Suprapubic skin (tissue), 4 donors: ENCODE measurements at places on chromosomes 4 and X. TPM values are rescaled to one million over a fixed set of nuclear protein-coding genes. Genes with fewer than 3 reads are reported as not detected.

The RAP2C gene
- total RNA-seq = 21.7 TPM

The CITED1 gene
- 0.76 TPM for total RNA-seq

The HTN3 gene
- total RNA-seq = not detected

The PAGE4 gene
- total RNA-seq = not detected

The MAP7D2 gene
- 6.3 TPM for total RNA-seq

The PNMA5 gene
- not detected for total RNA-seq

The NAP1L3 gene
- 1.4 TPM for total RNA-seq

The SULT1E1 gene
- 19.6 TPM for total RNA-seq

The DBET gene
- not detected for total RNA-seq

The XK gene
- 1.1 TPM for total RNA-seq

The SEPTIN11 gene
- 27.1 TPM for total RNA-seq

The SPATA18 gene
- 11.5 TPM for total RNA-seq

DNA sequence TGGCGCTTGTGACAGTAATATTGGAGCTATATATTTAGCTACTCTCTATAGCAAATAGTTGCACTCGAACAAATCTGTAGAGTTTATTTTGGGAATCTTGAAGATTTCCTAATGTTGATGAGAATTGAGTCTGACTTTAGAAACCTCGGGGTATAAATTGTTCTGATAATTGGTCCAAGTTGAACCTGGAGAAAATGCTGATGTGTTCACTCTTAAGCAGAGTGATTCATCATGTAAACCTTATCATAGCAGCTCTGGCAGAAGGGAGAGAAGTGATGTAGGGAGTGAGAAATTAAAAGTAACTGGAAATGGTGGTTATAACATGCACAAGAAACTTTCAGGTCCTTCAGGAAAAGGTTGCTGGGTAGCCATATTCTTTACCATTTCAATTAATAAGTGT, 16.4 kb upstream of the SLC4A4 start:
- H3K4me1 ChIP-seq = no peaks in the 10 kb centered on the region
- H3K4me3 ChIP-seq = no peak overlapping the region
- H3K27ac ChIP-seq = no peak overlapping the region
- DNase-seq = no peak
- H3K36me3 ChIP-seq = no peaks in the 10 kb centered on the region
- no peaks in the 10 kb centered on the region for H3K27me3 ChIP-seq

GRCh38 chr4:53752124-53752523, 160.8 kb upstream of the LNX1 start:
- no peak for DNase-seq
- H3K4me3 ChIP-seq = no peak overlapping the region
- no peak overlapping the region for H3K27ac ChIP-seq
- H3K4me1 ChIP-seq = no peaks in the 10 kb centered on the region
- no peaks in the 10 kb centered on the region for H3K27me3 ChIP-seq
- H3K36me3 ChIP-seq = no peaks in the 10 kb centered on the region

DNA sequence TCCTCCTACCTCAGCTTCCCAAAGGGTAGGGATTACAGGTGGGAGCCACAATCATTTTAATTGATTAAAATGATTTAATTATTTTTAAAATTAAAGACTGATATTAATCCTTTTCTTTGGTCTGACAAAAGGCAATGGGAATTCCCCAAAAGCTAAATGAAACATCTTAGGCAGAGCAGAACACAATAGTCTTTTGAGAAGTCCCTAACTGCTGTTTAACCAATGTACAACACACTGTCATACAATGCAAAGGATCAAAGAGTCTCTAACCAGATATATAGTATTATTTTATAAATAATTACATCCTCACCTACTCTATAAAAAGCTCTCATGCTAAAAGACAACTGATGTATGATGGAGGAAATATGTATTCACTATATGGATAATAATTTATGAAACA, 47.0 kb downstream of the THAP9 start:
- no peak overlapping the region for H3K27ac ChIP-seq
- H3K36me3 ChIP-seq = peaks cover 5% of the 10 kb centered on the region
- no peak for DNase-seq
- no peak overlapping the region for H3K4me3 ChIP-seq

DNA sequence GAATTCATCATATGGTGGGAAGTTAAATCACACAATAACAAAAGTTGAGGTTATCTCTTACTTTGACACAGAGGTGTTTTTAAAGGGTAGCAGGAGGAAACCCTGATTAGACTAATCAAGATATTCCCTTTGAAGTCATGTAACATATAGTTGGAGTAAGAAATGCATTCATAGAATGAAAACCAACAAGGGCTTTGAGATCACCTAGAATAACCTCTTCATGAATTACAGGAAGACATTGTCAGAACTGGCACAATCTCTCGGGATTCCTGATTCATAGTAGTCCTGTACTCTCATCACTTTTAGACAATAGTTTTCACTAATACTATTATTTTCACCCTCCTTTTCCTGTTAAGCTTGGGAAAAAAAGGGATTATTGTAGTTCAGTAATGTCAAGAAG, 170.2 kb downstream of the PPP3CA start:
- no peaks in the 10 kb centered on the region for H3K36me3 ChIP-seq
- peaks cover 34% of the 10 kb centered on the region for H3K4me1 ChIP-seq
- no peak for DNase-seq
- no peak overlapping the region for H3K27ac ChIP-seq
- no peak overlapping the region for H3K4me3 ChIP-seq

- no peak for DNase-seq
- H3K4me1 ChIP-seq = peaks cover 10% of the 10 kb centered on the region
- peak overlapping the region; percentile 17 for H3K4me3 ChIP-seq
- no peaks in the 10 kb centered on the region for H3K36me3 ChIP-seq
- H3K27me3 ChIP-seq = no peaks in the 10 kb centered on the region
These were observed 52.9 kb downstream of the CRMP1 start for GRCh38 chr4:5839751-5840674.

GRCh38 chr4:168569931-168570276, 73.1 kb downstream of the PALLD start:
- H3K27ac ChIP-seq = peak overlapping the region; percentile 73
- H3K36me3 ChIP-seq = no peaks in the 10 kb centered on the region
- H3K4me1 ChIP-seq = peaks cover 18% of the 10 kb centered on the region
- H3K4me3 ChIP-seq = peak overlapping the region; percentile 26

DNA sequence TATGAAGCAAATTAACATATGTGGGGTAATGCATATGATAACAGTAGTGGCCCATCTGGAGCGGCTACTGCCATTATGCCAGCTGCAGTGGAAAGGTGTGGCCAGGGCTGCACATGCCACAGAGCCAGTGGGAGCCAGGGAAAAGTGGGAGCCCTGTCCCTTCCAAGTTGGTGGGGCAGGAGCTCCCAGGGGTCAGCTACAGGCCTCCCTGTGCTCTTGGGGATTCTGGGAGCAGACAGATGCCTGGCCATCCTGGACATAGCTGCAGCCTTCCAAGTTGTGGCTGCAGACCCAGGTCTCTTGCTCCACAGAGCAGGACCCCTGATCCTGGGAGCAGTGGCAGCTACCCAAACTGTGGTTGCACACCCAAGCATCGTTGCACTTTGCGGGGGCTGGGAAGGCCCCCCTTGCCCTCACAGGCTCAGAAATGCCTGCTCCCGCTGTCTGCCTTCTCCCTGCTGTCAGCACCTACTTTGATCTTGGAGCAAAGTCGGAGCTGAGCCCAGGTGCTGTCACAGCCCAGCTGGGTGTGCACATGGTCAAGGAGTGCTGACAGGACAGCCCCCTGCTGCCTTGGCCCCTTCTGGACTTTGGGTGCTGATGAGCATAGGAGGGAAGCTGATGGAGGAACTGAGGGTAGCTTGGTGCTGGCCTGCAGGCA, 67.8 kb downstream of the NAA11 start:
- DNase-seq = no peak
- H3K36me3 ChIP-seq = no peaks in the 10 kb centered on the region
- H3K27me3 ChIP-seq = no peaks in the 10 kb centered on the region
- H3K4me1 ChIP-seq = no peaks in the 10 kb centered on the region
- no peak overlapping the region for H3K4me3 ChIP-seq

DNA sequence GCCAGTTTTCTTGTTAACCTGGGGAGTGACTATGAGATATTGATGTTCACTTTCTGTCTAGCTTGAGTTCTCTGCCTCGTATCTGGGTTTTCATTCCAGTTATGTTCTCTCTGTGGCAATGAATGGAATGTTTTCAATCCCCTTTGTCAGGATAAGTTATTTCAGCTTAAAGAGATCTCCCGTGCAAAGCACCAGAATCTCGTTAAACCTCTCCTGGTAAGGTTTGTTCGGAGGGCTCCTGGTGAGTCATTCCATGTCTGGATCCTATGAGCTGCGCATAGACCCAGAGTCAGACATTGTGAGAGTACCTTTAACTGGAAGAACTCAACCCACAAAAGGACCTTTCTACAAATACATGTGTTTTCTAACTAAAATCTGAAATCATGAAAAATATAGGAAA, 51.0 kb downstream of the KDR start:
- no peaks in the 10 kb centered on the region for H3K36me3 ChIP-seq
- no peaks in the 10 kb centered on the region for H3K27me3 ChIP-seq
- no peak overlapping the region for H3K4me3 ChIP-seq
- peaks cover 2% of the 10 kb centered on the region for H3K4me1 ChIP-seq
- no peak overlapping the region for H3K27ac ChIP-seq

GRCh38 chrX:20116577-20117240, at the start of gene MAP7D2:
MAP7D2 (minus strand) TSS chrX:20116907; CDS start chrX:20116879, 28 bp downstream.
- peak within 1 kb of the TSS; percentile 41 for H3K4me3 ChIP-seq
- DNase-seq = no peak
- no peak within 1 kb of the TSS for H3K27ac ChIP-seq

- H3K4me3 ChIP-seq = no peak overlapping the region
- no peaks in the 10 kb centered on the region for H3K36me3 ChIP-seq
- H3K27ac ChIP-seq = no peak overlapping the region
These were observed 22.4 kb downstream of the PAGE1 start for GRCh38 chrX:49673394-49673793.

GRCh38 chr4:70651864-70652506, 14.3 kb downstream of the JCHAIN start:
- no peak for DNase-seq
- no peaks in the 10 kb centered on the region for H3K36me3 ChIP-seq
- no peak overlapping the region for H3K4me3 ChIP-seq

DNA sequence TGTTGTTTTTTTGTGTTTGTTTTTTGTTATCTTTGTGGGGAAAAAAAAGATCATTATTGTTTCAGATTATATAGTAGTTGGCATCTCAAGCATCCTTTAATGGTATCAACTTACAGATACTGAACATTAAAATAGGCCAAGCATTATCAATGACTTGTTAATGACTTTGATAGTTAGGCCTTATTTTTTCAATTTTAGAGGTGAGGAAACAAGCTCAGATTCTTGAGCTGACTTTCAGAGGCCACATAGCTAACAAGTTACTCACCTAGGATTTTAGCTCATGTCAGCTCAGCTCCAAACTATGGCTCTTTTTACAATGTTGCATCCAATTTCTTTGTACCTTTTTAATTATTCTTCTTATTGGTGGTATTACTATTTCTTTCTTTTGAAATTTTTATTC, 471 bp upstream of the PLAC8 start:
- H3K27me3 ChIP-seq = no peaks in the 10 kb centered on the region
- peaks cover 3% of the 10 kb centered on the region for H3K4me1 ChIP-seq
- no peak overlapping the region for H3K4me3 ChIP-seq
- no peak overlapping the region for H3K27ac ChIP-seq
